ENCODE measurements at places on chromosomes 2 and 18. TPM values are rescaled to one million over a fixed set of nuclear protein-coding genes. Genes with fewer than 3 reads are reported as not detected.

DNA sequence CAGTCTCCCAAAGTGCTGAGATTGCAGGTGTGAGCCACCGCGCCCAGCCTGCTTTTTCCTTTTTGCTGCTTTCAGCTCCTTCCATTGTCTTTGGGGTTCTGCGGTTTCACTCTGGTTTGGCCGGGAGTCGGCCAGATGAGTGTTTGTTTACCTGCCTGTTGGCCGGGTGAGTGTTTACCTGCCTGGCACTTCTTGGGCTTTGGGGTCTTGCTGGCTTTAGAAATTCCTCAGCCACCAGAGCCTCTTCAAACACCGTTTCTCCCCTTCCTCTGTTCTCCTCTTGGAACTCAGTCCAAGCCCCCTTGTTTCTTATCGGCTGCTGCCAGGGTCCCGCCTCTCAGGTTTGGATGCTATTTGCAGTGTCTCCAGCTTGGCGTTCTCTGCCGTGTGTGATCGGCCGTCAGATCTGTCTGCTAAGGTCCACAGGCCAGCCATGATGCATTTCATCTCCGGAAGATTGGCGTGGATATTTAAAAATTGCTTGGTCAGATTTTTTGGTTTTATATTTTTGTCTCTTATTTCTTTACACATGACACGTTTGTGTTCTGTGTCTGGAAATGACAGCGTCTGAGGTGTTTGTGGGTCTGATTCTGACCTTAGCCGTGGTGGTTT, 14.2 kb upstream of the GAL3ST2 start:
- no peak for DNase-seq

NYAP2 gene
- total RNA-seq, result not detected

DNA sequence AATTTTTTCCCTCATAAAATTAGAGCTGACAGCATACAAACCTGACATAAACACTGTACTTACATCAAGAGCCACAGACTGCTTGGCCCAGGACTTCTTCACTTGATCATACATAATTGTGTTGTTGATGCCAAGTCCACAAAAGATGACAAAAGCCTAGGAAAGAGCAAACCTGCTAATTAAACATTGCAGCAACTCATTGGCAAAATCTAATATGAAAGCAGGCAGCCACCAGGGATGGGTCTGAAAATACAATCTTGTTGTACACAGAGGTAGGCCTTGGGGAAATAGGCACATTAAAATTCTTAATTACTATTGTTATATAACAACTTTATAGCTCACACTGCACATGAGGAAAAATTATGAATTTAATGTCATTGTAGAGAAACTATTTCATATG, 255.8 kb downstream of the PDE11A start:
- DNase-seq, result no peak

TLX2 gene
- total RNA-seq, result not detected

CD226 gene
- total RNA-seq, result 1.2 TPM

SCN7A gene
- 0.07 TPM for total RNA-seq

- DNase-seq, result no peak
Observed at GRCh38 chr2:22826703-22827102, 558.3 kb upstream of the KLHL29 start.

GRCh38 chr2:192203876-192204275, 9.1 kb upstream of the TMEFF2 start:
- DNase-seq, result no peak

DNA sequence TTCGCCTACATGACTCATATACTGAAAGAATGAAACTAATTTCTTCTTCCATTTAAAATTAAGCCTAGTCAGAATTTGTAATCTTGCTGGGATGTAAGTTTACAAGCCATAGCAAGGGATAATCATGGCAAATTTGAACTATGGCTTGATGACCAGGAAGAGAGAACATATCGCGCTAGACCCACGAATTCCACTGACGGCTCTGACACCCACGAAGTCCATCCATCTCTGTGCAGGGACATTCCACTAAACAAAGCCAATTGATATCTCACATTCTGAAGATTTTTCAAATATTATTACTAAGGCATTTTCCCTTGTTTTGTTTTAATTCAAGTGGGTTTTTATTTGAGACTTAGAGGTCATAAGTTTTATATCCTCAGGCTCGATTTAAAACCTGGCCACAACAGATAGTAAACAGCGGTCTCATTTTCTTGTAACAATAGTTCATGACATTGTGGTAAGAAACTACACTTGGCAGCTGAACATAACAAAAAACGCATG, 113.0 kb downstream of the QPCT start:
- no peak for DNase-seq

CCL20 gene
- 0.30 TPM for total RNA-seq
